ENCODE measurements at places on chromosomes 6 and 20.

- DNase-seq = no peak
Observed at GRCh38 chr20:43915211-43916072, 790 bp downstream of the TOX2 start.

- DNase-seq = no peak
Observed at GRCh38 chr6:109655761-109656262, 35.2 kb downstream of the AK9 start.

GRCh38 chr6:25596928-25597818 lies 54.8 kb upstream of the SCGN start:
- no peak for DNase-seq

DNA sequence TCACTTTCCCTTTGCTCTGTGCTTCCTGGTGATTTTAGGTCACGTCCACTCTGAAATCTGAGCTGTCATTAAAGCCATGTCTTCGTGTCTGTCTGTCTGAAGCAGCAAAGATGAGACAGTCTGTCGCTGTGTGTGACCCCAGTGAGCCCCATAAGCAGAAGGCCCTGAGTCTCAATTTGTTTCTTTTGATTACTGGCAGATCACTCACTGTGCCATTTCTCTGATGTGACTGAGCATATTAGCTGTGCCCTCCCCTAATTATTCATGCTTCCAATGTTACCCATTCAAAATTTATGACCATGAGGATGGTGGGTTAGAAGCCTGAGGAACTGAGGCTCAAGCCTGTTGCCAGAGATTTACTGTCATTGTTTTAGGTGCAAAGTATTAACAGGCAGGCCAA lies 117.6 kb downstream of the PLCB1 start:
- DNase-seq = no peak

DNA sequence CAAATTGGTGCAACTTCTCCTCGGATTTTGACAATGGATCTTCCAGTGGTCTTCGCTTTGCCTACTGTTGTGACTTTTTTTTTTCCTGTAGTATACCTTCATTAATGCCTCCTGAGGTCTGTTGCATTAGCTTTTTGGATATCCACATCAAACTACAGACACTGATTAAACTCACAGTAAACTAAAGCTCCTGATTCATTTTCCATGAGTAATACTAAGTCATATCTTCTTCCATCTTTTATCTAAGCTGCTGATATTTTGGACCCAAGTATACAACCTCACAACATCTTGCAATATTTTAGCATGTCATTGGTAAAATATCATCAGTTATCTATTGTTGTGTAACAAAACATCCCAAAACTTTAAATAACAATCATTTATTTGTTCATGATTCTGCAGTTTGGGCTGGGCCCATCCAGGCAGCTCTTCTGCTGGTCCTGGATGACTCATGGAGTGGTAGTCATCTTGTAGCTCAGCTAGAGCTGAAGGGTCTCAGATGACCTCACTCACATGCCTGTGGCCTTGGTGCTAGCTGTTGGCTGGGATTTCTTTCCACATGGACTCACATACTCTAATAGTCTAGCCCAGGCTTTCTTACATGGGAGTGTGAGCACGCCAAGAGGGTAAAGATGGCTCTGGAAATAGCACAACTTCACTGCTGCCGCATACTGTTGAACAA lies 78.3 kb upstream of the SRSF6 start:
- peak; percentile 82 for DNase-seq

GRCh38 chr6:36129941-36130666 lies at the start of gene MAPK13:
TSS of gene MAPK13 (plus strand) at chr6:36130513. CDS start at chr6:36130583, 70 bp downstream.
- DNase-seq = no peak

DNA sequence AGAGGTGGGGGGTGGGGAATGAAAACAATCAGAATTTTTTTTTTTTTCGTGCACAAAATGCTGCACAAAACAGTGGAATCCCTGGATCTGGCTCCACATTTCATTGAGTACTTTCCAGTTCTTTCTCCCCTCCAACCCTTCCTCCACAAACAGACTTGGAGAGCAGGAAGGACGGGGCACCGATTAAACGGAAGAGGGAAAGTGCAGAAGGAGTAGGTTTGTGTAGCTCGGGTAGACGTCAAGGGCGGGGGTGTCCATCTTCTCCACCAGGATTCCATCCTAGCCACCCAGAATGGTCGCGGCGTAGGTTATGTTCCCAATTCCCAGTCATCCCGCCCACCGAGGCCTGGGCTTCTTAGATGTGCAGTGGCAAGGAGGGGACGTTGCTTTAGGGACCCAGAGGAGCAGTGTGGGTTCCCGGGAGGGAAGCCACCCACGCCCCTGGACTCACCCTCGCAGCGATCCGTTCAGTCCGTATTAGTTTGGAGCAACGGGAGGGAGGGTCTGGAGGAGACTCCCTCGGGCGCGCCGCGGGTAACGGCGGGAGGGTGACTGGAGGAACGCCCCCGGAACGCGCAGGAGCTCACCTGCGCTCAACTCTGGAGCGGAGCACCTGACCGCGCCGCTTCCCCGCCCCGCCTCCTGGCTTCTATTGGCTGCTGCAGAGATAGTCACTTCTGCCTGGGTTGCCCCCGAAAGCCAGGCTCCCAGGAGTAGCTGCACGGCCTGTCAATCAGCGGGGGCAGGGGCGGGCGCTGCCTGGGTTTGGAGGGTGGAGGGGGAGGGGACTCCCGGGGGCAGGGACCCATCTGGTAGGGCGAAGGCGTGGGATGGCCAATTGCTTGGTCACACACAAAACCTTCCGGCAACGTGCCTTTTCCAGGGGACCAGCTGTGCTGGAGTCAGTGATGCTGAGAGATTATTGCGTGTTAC lies at the start of gene ENPP5:
ENPP5 (minus strand) TSS at position 624 of the 933 bp plus-strand sequence. CDS start 2,718 bp downstream, outside the sequence.
- DNase-seq = no peak

- DNase-seq = no peak
Observed at GRCh38 chr6:136169394-136170148, 80.5 kb downstream of the MTFR2 start.

DNA sequence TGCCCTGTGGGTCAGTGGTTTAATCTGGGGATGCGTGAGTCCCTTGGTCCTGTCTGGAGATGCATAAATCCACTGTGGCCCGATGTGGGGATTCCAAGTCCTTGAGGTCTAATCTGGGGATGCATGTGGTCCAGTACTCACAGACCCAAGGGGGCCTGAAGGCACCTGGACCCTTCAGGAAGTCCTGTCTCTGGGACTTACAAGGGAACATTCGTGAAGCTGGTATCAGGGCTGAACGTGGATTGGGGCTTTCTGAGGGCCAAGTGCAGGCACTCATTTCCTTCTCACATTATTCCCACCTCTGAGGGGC lies 25.2 kb upstream of the GTSF1L start:
- no peak for DNase-seq

GRCh38 chr20:54168961-54169862 lies 4.6 kb downstream of the CYP24A1 start:
- no peak for DNase-seq
